Liver (tissue), 10 donors: ENCODE measurements at places on chromosomes 12 and 14.

DNA sequence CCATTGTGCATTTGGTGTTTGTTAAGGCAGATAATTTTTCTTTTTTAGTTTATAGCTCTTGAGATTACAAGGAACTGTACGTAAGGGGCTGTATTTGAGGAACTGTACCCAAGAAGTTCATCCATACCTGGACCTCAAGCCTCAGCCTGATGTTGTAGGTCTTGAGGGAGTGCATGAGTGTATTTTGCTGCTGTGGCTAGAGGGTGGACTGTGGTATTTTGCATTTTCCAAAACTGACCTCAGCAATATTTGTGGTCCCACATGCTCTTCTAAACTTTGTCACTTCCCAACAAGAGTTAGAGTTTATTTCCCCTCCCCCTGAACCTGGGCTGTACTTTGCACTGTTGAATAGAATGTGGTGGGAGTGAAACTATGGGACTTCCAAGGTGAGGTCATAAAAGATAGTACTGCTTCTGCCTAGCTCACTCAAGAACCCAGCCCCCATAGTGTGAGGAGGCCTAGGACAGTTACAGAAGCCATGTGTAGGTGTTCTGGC, 42.2 kb upstream of the FBXO33 start:
- DNase-seq, result no peak

GRCh38 chr14:75842551-75842950, 139.2 kb downstream of the TGFB3 start:
- no peak for DNase-seq

DNA sequence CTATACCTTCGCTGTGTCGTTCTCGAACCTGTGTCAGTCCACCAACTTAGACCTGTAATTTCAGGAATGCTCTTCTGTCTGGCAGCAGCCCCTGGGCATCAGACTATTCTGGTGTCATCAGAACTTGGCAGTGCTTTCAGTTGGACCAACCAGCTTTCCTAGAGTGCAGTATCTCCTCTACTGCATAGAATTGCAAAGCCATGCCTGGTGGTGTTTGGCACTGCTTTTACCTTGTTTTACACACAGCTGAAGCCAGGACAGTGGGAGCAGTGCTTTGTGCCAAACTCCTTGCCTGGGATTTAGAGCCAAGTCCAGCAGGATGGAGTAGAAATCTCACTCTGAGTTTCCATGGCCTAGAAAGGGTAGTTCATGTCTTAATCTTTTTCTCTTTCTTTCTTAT, 1.5 kb downstream of the FLVCR2 start:
- DNase-seq, result no peak

DNA sequence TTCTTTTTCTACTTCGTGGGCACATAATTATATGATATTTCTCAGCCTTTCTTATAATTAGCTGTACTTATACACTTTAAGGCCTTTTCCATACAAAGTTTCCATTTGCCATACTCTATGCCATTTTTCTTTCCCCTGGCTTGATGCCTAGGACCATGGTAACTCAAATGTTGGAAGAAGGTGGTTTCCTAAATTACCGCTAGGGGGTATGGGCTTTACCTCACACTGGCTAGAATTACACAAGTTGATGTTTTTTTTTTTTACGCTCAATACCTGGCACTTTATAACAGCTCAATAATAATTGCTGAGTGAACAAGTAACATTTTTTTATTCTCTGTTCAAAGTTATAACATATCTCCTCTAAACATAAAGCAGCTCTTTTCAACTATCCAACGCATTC, 306.8 kb upstream of the LRFN5 start:
- DNase-seq, result no peak

DNA sequence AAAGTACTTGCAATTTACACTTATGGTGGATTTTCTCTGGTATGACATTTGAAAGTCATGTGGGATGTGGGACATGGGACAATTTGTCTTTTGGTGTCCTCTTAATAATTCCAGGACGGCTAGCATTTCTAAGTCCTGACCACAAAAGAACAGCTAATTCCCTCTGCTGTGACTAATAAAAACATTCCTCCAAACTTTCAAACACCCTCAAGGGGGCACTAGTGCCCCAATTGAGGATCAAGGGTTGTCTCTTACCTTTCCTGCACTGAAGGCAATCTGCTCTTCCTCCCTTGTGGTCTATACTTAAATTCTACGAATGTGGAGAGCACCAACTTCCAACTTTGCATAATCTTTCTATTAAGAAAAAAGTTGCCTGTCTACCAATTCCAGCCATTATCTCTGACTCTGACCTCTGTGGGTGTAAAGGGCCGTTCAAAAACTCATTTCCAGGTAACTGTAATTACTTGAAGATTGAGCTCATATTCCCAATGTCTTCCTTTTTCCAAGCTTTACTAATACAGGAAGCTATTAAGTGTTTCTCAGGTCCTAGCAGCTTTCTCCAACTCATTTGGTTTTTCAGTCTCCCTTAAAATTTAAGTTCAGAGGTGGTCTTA, 210.2 kb downstream of the PTPRO start:
- DNase-seq, result no peak

DNA sequence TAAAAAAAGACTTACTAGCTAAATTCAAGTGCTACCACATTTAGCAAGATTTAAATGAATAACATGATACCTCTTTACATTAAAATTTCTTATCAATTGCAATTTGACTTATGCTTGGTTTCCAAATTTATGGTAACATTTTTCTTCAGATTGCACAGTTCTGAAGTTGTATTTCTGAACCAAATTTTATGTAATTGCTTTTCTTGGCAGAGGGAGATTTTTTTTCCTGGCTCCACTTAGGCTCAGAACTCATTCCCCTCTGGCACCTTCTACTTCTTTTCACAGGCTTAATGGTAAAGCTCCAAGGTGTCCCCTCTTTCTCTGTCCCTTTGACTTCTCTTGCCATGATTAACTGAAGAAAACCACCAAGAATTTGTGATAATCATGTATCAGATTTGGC, 99.8 kb upstream of the TMTC1 start:
- no peak for DNase-seq

GRCh38 chr14:51202914-51203665, 37.0 kb upstream of the TMX1 start:
- no peak for DNase-seq

- DNase-seq, result no peak
Observed at GRCh38 chr14:62158779-62159178, 396.6 kb downstream of the SNAPC1 start.

- DNase-seq, result no peak
Observed at GRCh38 chr12:72792889-72793288, 520.7 kb downstream of the TRHDE start.

DNA sequence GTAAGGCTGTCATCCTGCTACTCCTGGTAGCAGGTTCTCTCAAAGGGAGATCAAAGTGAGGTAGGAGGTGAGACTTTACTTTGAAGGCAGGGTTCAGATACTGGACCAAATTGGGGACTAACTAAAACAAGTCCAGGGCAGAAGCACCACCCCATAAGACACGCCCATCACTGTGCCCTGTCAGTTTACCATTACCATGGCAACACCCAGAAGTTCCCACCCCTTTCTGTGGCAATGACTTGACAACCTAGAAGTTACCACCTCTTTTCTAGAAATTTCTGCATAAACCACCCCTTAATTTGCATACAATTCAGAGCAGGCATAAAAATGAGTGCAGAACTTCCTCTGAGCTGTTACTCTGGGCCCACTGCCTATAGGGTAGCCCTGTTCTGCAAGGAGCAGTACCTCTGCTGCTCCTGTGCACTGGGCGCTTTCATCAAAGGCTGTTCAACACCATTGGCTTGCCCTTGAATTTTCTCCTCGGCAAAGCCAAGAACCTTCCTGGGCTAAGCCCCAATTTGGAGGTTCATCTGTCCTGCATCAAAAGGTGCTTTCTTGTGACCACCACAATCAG, 64.8 kb upstream of the MAX start:
- peak; percentile 40 for DNase-seq

- peak; percentile 50 for DNase-seq
Observed at GRCh38 chr12:121611306-121611705, 15.0 kb upstream of the ORAI1 start.

- DNase-seq, result no peak
Observed at GRCh38 chr12:82665142-82665923, 21.4 kb upstream of the TMTC2 start.

- no peak for DNase-seq
Observed at GRCh38 chr14:101604935-101605780, 43.9 kb downstream of the DIO3 start.

GRCh38 chr14:74841230-74842207, 34.4 kb downstream of the PROX2 start:
- DNase-seq, result no peak

DNA sequence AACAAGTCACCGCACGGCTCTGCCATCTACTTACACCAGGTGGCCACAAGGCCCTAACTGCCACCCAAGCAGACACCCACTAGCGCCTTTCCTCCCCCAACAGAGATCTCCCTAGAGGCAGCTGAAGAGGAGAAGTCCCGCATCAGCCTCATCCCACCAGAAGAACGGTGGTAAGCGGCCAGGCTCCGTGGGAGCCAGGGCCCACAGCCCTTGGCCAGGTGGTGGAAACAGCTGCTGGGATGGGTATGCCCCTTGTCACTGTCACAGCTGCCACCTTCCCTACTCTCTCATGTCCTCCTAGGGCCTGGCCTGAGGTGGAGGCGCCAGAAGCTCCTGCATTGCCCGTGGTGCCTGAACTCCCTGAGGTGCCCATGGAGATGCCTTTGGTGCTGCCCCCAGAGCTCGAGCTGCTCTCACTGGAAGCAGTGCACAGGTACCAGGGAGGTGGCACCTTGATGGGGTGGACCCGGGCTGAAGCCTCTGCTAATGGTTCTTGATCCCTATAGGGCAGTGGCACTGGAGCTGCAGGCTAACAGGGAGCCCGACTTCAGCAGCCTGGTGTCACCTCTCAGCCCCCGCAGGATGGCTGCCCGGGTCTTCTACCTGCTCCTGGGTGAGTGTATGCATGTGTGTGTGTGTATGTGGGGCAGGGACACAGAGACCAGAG, 7.5 kb downstream of the REC8 start:
- no peak for DNase-seq

DNA sequence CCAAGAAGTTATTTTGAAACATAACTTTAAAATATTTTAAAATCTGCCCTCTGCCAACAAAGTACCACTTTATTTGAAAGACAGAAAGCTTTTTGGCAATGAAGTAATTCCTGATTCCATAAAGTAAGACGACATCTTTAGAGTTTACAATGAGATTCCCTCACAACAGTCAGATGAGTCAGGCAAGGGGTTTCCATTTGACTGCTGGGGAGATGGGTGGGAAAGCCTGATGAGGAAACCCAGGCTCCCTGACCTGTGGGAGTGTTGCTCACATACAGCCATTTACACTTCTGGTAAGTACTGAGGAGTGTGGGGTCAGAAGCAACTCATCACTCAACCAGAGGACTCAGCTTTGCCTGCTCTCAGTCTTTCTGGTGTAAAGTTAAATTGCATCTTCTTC, 10.2 kb downstream of the KITLG start:
- DNase-seq, result no peak

DNA sequence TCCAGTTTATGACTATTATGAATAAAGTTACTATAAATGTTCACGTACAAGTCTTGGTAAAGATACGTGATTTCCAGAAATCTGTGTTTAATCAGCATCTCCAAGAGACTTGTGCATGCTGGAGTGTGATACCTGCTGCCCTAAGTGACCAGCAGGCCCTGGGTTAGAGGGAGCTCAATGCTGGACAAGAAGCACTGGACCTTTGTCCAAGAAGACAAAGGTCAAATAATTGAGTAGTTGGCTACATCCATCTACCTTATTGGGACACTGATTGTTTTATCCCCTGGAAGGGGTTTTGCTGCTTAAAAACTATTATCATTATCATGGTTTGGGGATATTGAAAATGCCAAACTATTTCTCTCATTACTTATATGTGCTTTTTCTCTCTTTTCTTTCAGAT, 37.0 kb upstream of the CHST11 start:
- DNase-seq, result no peak

DNA sequence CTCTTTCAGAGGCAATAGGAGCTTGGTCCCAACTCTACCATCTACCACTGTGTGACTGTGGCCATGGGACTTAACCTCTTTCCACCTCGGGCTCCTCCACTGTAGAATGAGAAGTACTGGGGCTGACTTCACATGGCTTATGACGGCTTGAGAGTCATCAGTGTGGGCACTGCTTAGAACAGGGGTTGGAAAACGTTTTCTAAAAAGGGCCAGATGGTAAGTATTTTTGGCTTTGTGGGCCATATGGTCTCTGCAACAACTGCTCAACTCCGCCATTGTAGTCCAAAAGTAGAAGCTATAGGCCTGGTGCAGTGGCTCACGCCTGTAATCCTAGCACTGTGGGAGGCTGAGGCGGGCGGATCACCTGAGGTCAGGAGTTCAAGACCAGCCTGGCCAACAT, 69.2 kb upstream of the LTA4H start:
- no peak for DNase-seq

GRCh38 chr12:99476956-99477355, 170.6 kb upstream of the GARIN6 start:
- no peak for DNase-seq

DNA sequence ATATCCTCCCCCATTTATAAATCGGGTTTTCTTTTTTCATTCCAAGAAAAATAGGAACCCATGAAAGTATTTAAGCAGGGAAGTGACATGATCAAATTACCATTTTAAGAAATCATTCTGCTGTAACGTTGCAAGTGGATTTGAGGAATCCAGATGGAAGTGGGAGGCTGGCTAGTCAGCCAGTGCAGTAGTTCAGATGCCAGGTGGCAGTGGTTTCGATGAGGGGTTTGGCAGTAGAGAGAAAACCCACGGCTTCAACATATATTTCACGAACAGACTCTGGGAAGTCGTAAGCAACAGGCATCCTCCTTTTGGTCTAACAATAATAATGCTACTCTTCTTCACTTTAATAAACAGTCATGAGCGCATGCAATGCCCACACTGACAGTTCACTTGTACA, 25.0 kb downstream of the PDZRN4 start:
- DNase-seq, result no peak

GRCh38 chr12:25264114-25264513, 13.4 kb upstream of the KRAS start:
- no peak for DNase-seq

DNA sequence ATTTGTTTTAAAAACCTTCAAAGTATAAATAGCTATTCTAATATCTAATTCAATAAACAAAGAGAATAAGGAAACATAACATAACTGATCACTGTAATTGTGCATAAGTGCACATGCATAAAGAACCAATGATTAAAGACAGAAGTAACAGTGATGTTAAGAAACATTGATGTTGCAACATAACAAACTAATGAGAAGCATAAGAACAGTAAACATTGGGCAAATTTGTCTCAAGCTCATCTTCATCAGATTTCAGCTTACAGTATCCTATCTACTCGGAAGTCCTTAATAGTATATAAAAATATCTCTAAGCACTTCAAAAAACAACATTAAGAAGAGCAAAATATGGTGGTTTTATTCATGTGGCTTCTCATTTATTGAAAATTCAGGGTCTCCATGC, 97.6 kb downstream of the GARIN6 start:
- no peak for DNase-seq

DNA sequence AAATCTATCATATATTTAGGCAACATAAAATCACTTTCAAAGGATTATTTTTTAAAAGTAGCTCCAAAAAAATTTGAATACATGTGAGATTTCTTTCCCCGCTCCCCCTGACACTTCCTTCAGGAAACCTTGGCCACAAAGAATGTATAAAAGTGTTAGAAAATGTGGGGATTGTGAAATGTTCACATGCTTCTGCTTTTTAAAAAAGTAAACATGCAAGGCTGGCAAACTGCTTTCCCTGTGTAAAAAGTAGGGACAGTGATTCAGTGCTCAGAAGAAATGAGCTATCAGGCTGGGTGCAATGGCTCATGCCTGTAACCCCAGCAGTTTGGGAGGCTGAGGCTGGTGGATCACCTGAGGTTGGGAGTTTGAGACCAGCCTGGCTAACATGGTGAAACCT, 26.6 kb downstream of the MBIP start:
- no peak for DNase-seq
